ENCODE measurements at places on chromosomes 16 and 17.
A peak's percentile ranks its signal among the peaks of the same experiment; 100 is the strongest.

DNA sequence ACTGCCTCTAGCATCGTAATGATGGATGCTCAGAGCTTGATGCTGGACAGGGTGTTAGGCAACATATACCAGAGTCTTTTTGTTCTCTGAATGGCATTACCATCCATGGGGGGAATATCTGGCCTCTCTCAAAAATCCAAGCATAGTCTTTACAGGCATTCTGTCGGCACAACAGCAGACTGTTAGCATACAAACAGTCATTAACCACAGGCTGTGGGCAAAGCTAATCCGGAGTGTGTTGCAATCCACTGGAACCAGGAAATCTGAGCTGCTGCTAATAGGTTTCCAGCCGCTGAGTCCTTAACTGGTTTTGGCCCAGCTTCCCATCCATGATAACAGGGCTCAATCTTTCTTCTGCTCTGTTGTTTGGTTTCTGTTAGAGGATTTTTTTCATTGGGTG is 371.9 kb downstream of the HS3ST3B1 start:
- peak; percentile 21 for DNase-seq

DNA sequence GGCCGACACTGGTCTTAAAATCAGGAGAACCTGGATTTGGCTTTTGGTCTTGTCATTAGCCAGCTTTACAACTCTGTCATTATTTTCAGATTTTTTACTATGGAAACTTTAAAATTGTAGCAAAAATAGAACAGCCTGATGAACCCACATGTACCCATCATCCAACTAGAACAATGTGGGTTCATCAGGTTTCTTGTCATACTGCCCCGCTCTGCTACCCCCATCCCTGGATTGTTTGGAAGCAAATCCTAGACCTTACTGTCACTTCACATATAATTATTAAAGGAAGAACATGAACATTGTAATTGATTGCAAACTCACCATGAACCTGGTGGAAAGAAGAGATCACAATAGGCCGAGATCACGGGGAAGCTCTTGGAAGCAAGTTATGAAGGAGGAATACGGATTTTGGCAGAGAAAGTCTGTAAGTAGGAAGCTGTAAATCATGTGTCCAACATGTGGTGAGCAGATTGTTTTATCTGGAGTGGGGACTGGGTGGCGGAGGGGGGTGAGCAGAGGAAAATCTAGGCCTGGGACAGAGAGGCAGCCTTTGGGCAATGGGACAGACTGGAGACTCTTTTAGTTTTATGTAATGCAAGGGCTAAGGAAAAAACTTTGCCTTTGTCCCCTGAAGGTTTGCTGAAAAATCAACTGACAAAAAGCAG is 67.0 kb downstream of the PITPNC1 start:
- no peak for DNase-seq

- DNase-seq: no peak
Observed at GRCh38 chr17:44565866-44566443, 8.7 kb downstream of the FZD2 start.

- DNase-seq: no peak
Observed at GRCh38 chr16:79018650-79019429, 581.7 kb downstream of the MAF start.

DNA sequence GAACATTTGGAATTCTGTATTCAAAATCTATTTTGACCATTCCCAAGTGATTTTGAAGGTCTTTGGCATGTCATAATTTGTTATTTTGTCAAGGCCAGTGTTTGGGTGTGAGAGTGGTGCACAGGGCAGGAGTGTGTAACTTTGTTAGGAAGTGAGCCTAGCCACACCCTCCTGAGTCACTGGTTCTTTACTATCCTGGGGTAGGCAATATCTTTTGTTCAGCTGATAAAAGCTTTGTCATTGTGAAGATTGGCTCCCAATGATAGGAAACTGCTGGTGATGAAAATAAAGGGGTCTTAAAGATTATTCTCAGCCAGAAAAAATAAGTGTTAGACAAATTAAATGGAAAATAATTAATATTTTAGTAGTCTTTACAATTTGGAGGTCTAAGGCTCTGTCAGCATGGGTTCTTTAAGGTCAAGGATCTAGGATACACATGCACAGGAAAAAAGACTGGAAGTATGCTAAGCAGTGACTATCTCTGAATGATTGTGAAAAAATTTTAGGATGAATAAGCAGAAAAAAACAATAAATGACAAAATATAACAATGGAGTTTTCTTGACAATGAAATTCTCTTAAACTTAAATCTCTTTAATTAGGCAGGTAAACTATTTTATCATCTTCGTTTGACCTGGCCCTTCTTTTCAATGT is 5.1 kb downstream of the UBN1 start:
- peak; percentile 73 for DNase-seq

- no peak for DNase-seq
Observed at GRCh38 chr16:89924925-89925307, 1.8 kb downstream of the TUBB3 start.

DNA sequence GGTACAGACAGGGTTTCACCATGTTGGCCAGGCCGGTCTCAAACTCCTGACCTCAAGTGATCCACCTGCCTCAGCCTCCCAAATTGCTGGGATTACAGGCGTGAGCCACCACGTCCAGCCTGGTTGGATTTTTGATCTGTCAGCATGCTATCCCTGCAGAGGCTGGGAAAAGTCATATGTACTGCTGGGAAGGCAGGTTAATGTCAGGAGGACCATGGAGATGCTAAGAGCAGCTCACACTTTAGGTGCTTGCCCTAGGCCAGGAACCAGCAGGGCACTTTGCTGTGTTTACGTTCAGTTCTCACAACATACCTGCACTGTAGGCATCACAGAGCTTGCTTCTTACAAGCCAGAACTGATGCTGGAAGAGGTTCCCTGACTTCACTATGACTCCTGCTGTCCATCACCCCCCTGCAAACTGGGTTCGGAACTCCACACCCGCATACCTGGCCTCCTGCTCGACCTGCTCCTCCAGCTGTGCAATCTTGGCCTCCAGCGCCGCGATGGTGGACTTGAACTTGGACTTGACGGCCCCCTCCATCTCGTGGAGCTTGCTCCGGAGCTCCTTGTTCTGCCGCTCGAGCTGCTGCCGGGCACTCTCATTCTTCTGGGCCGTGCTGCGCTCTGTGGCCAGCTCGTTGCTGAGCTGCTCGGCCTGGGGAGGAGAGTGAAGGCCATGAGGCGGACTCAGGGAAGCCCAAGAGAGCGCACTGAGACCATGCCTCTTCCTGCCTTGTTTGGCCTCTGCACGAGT is 66.8 kb downstream of the NDE1 start:
- no peak for DNase-seq

Measured in HT1080 (cell line).